Hematopoietic multipotent progenitor cell treated with erythropoietin and hydrocortisone succinate and interleukin-3 and kit ligand, for 17 days (in vitro differentiated cells): ENCODE measurements at places on chromosomes 12 and 14.

DNA sequence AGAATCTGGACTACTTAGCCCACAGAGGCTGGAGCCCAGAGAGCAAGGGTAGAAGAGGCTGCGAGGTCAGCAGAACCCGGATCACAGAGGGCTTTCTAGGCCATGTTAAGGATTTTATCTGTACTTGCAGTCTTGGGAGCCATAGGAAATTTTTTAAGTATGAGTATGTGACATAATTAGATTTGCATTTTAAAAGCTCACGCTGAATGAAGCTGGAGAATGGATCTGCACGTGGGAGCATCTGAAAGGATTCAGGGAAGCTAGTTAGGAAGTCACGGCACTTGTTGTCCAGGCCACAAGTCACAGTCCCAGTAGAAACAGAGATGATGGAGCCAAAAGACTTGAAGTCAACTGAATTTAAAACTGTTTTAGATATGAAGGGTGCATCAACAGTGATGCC, 14.1 kb downstream of the CORO1C start:
- DNase-seq, result no peak

DNA sequence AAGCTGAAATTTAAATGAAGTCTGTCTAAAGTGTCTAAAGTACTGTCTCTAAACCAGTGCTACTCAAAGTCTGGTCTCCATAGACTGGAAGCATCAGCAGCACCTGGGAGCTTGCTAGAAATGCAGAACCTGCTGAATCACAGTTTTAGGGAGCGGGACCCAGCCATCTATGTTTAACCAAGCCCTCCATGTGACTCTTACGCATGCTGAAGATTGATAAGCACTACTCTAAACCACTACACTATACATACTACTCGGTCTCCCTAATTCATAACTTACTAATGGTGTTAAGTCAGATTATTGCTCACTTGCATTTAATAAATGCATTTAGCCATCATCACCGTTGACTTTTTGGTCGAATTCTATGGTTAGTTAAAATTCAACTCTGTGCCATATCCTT, 88.8 kb downstream of the SLC25A21 start:
- peak; percentile 70 for DNase-seq

- no peak for DNase-seq
These were observed 26.7 kb downstream of the CSRP2 start for GRCh38 chr12:76852106-76852505.

DNA sequence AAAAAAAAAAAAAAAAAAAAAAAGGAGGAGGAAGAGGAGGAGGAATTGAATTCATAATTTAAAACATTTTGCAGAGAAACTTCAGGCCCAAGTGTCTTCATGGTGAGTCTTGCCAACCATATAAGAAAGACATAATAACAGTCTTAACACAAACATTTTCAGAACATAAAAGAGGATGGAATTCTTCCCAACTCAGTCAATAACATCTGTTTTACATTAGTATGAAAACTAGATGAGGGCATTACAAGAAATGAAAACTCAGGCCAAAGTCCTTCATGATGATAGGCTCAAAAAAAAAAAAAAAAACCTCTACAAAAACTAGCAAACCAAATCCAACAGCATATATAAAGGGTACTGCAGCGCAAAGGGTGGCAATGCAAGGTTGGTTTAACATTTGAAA, 151.6 kb downstream of the FOXA1 start:
- no peak for DNase-seq

GRCh38 chr12:49933796-49934195, 16.7 kb upstream of the AQP2 start:
- DNase-seq, result no peak

- DNase-seq, result no peak
These were observed 105.7 kb downstream of the ZC3H14 start for GRCh38 chr14:88668448-88669116.

- DNase-seq, result no peak
These were observed 115.4 kb downstream of the PDE3A start for GRCh38 chr12:20483776-20484175.

DNA sequence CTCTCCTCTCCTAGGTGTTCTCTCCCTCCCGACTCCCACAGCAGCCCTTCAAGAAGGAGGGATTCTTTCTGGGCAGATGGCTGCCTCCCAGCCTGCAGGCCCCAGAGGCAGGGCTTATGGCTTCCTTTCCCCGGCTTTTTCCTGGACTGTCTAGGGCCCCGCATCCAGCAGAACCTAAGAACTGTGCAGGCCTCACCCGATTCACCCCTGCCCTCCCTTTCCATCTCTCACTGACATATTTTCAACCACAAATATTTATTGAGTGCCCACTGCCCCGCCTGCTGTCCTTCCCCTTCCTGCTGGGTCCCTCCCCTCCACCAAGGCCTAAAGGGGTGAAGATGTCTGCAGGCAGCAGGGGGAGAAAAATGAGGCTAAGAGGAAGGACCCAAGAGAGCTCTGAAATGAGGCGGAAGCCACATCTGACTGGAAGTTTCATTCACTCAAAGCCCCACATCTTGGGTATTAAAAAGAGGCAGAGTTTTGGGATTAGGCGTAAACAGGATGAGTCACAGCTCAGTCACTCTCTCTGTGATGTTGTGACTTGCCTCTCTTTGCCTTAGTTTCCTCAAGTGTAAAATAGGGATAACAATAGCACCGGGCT, 2.9 kb downstream of the SCNN1A start:
- DNase-seq, result no peak

DNA sequence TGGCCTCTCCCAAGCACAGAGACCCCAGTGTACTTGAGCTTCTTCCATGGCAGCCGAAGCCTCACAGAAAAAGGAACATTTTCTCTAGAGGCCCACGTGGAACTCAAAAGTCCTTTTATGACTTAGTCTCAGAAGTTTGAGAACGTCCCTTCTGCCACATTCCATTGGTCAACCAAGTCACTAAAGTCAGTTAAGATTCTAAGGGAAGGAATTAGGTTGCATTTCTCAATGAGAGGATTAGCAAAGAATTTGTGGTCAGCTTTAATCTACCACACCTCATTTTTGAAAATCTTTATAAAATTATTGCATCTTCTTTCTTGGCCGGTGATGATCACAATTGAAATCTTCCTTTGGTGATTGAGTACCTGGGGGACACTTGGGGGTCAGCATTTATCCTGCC, 279.9 kb upstream of the TBX3 start:
- no peak for DNase-seq

DNA sequence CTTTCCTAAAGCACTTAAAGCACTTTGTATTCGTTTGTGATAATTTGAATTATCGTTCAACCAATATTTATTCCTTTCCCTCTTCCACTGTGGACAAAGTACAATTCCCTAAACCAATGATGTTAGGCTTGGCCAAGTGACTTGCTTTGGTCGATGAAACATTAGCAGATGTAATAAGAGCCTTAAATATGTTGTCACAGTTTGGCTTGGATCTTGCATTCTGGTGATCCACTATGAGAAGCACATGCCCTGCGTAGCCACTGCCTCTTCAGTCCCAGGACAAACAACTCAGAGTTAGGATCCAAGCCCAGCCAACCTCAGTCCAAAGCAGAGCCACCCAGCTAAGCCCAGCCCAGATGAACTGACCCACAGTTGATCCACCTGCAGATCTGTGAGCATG, 8.4 kb upstream of the C12orf75 start:
- no peak for DNase-seq

- DNase-seq, result no peak
These were observed 79.4 kb downstream of the ST8SIA1 start for GRCh38 chr12:22255097-22255496.

GRCh38 chr12:62135553-62136200, 124.5 kb upstream of the USP15 start:
- DNase-seq, result no peak

- peak; percentile 82 for DNase-seq
These were observed 1304.9 kb downstream of the TMEM121 start for GRCh38 chr14:106831322-106831720.

GRCh38 chr14:103091883-103092222, 2.7 kb upstream of the EXOC3L4 start:
- DNase-seq, result no peak

- no peak for DNase-seq
These were observed 305.7 kb upstream of the SSTR1 start for GRCh38 chr14:37901978-37902377.

GRCh38 chr14:62420847-62421246, 624.4 kb downstream of the KCNH5 start:
- DNase-seq, result no peak

- no peak for DNase-seq
These were observed 138.7 kb upstream of the PLEKHA5 start for GRCh38 chr12:18990856-18991255.
